ENCODE measurements at places on chromosomes 2 and 18. TPM values are rescaled to one million over a fixed set of nuclear protein-coding genes. Genes with fewer than 3 reads are reported as not detected.
A peak's percentile ranks its signal among the peaks of the same experiment; 100 is the strongest.

DTNA gene
- 5.7 TPM for total RNA-seq

SLC9A2 gene
- total RNA-seq, result not detected

UGT1A10 gene
- not detected for total RNA-seq

DNA sequence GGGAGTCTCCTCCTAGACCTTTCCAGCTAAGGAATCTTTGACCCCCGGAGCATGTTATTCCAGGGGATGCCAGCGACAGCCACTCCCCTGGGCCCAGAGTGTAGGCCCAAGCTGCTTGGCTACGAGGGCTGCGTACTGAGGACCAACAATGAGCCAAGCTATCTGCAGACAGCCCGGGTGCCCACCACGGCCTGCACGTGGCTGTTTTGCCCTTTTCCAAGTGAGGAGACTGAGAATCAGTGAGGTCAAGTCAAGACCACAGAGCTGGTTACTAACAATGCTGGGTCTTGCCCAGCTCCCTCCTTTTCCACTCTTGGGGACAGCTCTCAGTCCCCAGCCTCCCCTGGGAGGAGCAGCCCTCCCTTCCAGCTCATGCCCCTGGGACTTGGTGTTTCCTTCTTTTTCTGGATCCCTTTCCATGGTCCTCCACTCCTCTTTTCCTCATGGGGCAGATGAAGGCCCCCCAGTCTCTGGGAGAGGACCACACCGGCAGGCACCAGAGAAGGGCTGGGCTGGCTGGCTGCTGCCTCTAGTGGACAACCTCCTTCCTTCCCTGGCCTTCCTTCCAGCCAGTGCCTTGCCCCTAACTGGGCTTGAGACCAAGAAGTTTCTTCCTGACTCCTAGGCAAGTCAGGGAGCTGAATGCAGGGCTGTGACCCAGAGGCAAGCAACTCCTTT is 550 bp upstream of the MALL start:
- peak; percentile 48 for DNase-seq

ADCYAP1 gene
- not detected for total RNA-seq

- no peak for DNase-seq
Observed at GRCh38 chr2:16661526-16661925, 4.1 kb downstream of the CYRIA start.

GRCh38 chr2:79935771-79936657 is 368.5 kb downstream of the LRRTM1 start:
- no peak for DNase-seq

FER1L5 gene
- total RNA-seq, result not detected

DNA sequence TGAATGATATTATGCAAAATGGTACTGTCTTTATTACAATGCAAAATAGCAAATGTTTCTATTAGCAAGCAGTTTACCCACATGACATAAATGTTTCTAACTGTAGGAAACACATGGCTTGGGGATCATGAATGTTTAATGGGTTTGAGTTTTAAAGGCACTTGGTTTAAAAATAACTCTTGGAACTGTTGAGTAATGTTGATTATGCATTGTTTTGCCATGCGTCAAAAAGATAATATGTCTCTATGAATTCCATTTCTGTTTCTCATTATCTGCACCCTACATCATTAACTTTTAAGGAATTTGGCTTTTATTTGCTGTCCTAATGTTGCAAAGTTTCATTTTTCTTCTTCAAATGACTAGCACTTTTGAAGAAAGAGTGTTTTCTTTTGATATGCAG is 1355.5 kb downstream of the SUCLG1 start:
- peak; percentile 72 for DNase-seq

SKOR2 gene
- not detected for total RNA-seq
